Fibroblast of pulmonary artery (primary cell): ENCODE measurements at places on chromosomes 13 and 19.

- DNase-seq: no peak
Measured at GRCh38 chr19:54462047-54462654, 1.4 kb downstream of the LENG9 start.

DNA sequence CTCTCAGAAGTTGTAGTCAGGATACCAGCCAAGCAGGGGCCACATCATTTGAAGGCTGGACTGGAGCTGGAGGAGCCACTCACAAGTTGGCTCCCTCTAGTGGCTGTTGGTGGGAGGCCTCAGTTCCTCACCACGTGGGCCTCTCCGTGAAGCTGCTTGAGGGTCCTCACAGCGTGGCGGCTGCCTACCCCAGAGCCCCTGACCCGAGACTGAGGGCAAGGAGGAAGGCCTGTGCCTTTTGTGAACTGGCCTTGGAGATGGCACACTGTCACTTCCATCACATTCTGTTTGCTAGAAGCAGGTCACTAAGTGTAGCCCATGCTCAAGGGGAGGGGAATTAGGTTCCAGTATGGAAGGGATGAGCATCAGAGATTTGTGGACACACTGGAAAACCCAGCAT lies 14.6 kb downstream of the GNA11 start:
- DNase-seq: peak; percentile 67

DNA sequence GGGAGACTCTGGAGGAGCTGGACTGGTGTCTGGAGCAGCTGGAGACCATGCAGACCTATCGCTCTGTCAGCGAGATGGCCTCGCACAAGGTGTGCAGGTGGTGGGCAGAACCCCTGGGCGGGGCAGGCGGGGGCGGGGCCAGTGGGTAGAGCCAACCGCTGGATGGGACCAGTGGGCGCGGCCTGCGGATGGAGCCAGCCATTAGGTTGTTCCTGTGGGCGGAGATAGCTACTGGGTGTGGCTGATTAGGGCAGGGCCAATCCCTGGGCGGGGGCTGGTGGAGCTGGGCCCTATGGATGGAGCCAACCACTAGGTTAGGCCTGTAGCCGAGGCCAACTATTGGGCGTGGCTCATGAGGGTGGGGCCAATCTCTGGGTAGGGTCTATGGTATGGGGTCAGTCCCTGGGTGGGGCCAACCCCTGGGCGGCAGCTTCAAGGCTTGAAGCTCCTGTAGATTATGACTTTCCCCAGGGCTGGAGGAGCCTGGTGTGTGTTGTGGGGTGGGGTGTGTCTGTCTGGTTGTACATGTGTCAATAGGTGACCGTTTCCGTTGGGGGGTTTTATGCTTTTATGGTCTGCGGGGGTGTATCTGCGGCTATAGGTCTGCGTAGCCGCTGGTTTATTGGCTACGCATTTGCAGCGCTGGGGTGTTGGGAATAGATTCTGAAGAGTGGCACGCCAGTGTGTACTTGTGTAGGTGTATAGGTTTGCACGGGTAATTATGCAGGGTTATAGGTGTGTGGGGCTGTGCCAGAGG lies 30.7 kb downstream of the PDE4A start:
- no peak for DNase-seq

DNA sequence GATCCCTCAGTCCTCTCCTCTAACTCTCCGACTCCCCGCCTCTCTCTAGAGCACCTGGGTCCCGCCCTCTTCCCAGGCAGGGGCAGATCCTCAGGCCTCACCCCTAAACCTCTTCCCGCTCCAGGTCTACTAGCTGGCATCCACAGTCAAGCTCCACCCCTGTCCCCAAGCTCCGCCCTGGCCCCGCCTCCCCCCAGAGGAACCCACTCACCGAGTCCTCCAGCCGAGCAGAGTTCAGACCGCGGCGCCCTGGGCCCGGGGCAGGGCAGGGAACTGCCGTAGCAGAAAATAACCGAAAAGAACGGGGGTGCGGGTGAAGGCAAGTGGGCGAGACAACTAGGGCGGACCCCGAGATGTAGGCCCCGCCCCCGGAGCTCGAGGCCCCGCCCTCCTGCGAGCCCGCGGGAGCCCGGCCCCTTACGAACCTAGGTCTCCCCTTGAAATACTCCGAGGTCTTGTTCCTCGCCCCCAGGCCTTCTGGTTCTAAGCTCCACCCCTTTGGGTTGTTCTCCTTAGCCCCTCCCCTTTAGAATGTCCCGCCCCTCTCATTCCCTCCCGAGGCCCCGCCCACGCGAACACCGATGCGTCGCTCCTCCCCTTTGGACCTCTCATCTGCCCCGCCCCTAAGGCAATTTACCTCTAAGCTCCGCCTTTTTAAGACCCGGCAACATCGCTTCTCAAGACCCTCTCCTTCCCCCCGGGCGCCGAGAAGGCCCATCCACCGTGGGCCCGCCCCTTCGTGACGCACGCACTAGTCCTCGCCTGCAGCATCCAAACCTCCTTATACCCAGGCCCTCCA lies at the start of gene GGN:
GGN (minus strand) TSS at position 485 of the 799 bp plus-strand sequence. CDS start 773 bp downstream, outside the sequence.
- peak; percentile 97 for DNase-seq

DNA sequence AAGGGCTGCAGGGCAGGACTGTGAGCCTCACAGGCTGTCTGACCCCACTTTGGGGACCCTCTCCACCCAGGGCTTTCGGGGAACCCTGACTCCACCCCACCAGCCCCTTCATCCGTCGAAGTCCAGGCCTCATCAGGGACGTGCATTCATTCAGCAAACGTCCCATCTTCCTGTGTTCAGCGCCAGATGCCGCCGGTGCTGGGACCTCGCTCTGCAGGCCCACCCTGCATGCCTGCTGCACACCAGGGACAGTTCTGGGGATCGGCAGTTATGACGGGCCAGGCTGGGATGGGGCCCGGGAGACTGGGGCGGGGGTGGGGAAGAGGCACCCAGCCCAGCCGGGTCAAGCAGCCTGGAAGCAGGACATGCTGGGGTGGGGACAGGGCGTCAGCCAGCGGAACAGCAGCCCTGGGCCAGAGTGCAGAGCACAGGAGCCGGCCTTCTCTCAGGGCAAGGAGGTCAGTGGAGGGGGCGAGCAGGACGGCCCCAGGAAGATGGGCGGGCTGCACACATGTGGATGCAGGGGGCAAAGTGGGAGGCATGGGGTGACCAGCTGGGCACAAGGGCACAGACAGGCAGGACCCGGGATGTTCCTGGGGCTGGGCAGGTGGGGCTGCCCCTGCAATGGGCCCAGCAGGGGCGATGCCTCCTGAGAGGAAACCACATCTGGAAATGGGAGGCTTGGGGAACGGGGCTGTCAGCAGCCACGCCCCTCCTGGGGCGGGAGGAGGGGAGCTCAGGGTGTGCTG lies 5.1 kb downstream of the GAMT start:
- no peak for DNase-seq

DNA sequence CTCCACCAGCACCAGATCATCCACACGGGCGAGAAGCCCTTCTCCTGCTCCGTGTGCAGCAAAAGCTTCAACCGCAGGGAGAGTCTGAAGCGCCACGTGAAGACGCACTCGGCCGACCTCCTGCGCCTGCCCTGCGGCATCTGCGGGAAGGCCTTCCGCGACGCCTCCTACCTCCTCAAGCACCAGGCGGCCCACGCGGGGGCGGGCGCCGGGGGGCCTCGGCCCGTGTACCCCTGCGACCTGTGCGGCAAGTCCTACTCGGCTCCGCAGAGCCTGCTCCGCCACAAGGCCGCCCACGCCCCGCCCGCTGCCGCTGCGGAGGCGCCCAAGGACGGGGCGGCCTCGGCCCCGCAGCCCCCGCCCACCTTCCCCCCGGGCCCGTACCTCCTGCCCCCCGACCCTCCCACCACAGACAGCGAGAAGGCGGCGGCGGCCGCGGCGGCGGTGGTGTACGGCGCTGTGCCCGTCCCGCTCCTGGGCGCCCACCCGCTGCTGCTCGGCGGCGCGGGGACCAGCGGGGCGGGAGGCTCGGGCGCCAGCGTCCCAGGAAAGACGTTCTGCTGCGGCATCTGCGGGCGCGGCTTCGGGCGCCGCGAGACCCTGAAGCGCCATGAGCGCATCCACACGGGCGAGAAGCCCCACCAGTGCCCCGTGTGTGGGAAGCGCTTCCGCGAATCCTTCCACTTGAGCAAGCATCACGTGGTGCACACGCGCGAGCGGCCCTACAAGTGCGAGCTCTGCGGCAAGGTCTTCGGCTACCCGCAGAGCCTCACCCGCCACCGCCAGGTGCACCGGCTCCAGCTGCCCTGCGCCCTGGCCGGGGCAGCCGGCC lies 9.4 kb downstream of the ZNF784 start:
- no peak for DNase-seq

DNA sequence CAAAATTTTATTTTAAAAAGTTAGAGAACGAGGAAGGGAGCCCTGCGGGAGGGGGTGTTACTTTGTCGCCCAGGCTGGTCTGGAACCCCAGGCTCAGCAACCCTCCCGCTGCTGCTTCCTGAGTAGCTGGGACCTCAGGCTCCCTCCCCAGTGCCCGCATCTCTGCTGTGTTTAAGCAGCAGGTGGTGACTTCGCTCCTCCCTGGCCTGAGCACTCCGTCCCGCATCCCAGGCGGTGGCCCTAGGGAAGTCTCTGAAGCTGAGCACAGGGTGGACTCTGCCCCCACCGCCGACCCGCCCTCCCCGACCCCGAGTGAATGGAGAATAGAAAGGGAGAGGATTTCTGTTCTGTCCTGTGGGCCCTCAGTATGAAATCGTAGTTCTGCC lies 30.5 kb downstream of the ZNF701 start:
- no peak for DNase-seq

GRCh38 chr13:78341032-78341431 lies 262.3 kb downstream of the POU4F1 start:
- peak; percentile 16 for DNase-seq

GRCh38 chr13:43938449-43938848 lies 58.7 kb downstream of the LACC1 start:
- DNase-seq: no peak

GRCh38 chr19:48186015-48186414 lies 15.5 kb downstream of the ZSWIM9 start:
- no peak for DNase-seq

GRCh38 chr19:30686826-30687566 lies 314.8 kb downstream of the ZNF536 start:
- no peak for DNase-seq

- no peak for DNase-seq
Measured at GRCh38 chr19:3121821-3122511, 13.9 kb upstream of the GNA15 start.

GRCh38 chr13:77029436-77029835 lies 2.5 kb upstream of the FBXL3 start:
- no peak for DNase-seq

DNA sequence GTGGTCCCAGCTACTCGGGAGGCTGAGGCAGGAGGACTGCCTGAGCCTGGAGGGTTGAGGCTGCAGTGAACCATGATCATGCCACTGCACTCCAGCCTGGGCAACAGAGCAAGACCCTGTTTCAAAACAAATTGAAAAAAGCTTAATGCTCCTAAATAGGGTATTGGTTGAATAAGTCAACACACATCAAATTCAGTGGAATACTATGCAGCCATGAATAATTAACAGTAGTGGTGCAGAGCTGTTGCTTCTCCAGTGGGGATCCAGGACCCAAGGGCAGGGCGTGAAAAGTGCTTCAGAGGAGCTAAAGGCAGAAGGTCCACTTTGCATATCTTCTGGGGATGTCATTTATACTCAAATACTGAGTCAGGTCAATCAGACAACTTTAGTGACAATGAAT lies 18.2 kb downstream of the SIGLEC8 start:
- DNase-seq: no peak

GRCh38 chr13:27273658-27274425 lies 3.2 kb downstream of the RASL11A start:
- DNase-seq: peak; percentile 72

DNA sequence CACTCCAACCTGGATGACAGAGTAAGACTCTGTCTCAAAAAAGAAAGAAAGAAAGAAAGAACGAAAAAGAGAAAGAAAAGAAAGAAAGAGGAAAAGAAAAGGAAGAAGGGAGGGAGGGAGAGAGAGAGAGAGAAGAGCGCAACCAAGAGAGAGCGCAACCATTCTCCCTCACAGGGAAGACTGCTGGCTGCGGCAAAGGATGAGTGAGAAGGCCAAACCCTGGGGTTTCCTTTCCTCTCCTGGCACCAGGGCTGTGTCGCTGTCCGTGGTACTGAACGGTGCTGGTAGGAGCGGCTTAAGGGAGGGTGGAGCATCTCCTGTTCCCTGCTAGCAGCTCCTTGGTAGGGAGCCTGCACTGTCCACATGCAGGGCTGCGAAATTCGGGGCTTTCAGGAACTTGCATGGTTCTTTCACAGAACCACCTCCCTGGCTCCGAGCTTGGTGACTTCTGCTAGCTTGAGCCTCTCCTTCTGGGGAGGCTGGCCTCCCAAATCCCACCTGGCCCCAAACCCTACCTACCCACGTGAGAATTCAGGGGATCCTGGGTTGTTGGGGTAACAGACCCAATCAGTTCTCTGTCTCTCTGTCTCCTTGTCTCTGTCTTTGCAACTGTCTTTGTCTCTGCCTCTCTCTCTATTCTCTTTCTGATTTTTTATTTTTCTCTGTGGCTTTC lies 51.1 kb upstream of the ZNRF4 start:
- peak; percentile 90 for DNase-seq

GRCh38 chr19:30407068-30407709 lies 35.0 kb downstream of the ZNF536 start:
- no peak for DNase-seq

GRCh38 chr13:109331011-109331433 lies 455.4 kb downstream of the IRS2 start:
- peak; percentile 5 for DNase-seq

- peak; percentile 82 for DNase-seq
Measured at GRCh38 chr19:32287811-32288227, 57.6 kb upstream of the ZNF507 start.

DNA sequence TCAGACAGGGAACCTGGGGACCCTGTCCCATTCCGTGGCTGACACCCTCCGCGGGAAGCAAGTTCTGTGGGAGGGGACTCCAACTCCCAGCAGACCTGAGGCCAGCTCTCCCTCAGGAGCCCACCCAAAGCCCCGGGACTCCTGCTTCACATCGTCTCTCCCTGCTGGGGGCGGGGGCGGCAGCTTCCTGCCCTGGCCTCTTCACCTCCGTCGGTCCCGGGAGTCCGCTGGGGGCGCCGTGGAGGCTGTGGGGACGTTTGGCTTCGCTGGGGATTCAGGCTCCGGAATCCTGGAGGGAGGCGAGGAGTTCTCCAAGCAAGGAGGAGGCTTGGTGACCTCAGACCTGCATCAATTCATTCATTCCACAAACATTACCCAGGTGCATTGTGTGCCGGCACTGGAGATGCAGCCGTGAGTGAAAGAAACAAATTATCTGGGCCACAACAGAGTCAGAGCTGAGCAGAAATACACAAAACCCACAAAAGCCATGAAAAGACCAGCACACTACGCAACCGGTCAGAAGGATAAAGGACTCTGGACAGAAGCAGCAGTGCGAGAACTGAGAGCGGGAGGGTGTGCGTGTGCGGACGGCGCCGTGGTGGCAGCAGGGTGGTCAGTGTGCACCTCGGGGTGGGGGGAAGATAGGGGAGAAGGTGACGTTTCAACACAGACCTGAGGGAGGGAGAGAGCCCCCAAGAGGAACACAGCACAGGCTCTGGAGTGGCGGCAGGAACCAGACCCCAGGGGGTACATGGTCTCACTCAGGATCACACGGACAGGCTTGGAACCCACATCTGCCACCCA lies 19.0 kb downstream of the EPS8L1 start:
- no peak for DNase-seq

DNA sequence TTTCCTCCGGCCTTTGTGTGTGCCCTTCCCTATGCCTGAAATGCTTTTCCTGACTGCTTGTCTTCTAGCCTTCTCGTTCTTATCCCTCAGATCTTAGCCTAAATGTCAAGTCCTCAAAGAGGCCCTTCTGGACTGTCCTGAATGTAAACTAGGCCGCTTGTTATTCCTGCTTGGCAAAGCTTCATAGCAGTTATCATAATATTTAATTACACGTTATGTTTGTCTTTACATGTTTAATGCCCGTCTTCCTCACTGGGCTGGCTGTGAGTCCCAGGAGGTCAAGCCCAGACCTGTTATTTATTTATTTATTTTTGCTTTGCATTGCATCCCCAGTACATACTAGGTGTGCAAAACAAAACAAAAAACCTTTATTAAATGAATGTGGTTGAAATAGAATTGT lies 62.7 kb downstream of the SIPA1L3 start:
- no peak for DNase-seq
